H1 (cell line): ENCODE measurements at places on chromosomes 16 and 17. TPM values are rescaled to one million over a fixed set of nuclear protein-coding genes. Genes with fewer than 3 reads are reported as not detected.

GRCh38 chr16:54927125-54928015 lies 3.3 kb upstream of the IRX5 start:
- H3K27ac ChIP-seq = no peak overlapping the region
- H3K27me3 ChIP-seq = peaks cover 29% of the 10 kb centered on the region
- H3K36me3 ChIP-seq = no peaks in the 10 kb centered on the region
- peaks cover 15% of the 10 kb centered on the region for H3K4me1 ChIP-seq
- no peak for DNase-seq
- H3K4me3 ChIP-seq = peak overlapping the region; percentile 80

The KCNJ12 gene
- 1.2 and 1.7 TPM in 2 replicates for polyA plus RNA-seq

The SLX1B gene
- polyA plus RNA-seq = 101 and 141 TPM in 2 replicates

The CDK5R1 gene
- 2.7 and 4.3 TPM in 2 replicates for polyA plus RNA-seq

The TBX2 gene
- 0.02 TPM in 1 of 2 replicates, not detected in the other for polyA plus RNA-seq

- no peak overlapping the region for H3K4me3 ChIP-seq
- DNase-seq = no peak
- H3K4me1 ChIP-seq = no peaks in the 10 kb centered on the region; the same call in none of the 2 replicates
- peaks cover 2% of the 10 kb centered on the region; the same call in 1 of the 2 replicates for H3K27me3 ChIP-seq
These were observed 15.7 kb upstream of the ABCC3 start for GRCh38 chr17:50618941-50619340.

The DHRS7C gene
- polyA plus RNA-seq = not detected in 2 replicates

- no peak overlapping the region for H3K27ac ChIP-seq
- no peaks in the 10 kb centered on the region for H3K4me1 ChIP-seq
- H3K36me3 ChIP-seq = no peaks in the 10 kb centered on the region
- no peak for DNase-seq
- H3K27me3 ChIP-seq = no peaks in the 10 kb centered on the region
These were observed 7.2 kb downstream of the GRB2 start for GRCh38 chr17:75398279-75398678.

GRCh38 chr16:84680843-84681629 lies 18.8 kb upstream of the USP10 start:
- no peaks in the 10 kb centered on the region for H3K36me3 ChIP-seq
- H3K4me1 ChIP-seq = peaks cover 14% of the 10 kb centered on the region
- H3K4me3 ChIP-seq = no peak overlapping the region
- DNase-seq = no peak
- no peak overlapping the region for H3K27ac ChIP-seq

The LRRC37A gene
- 1.1 and 1.4 TPM in 2 replicates for polyA plus RNA-seq

DNA sequence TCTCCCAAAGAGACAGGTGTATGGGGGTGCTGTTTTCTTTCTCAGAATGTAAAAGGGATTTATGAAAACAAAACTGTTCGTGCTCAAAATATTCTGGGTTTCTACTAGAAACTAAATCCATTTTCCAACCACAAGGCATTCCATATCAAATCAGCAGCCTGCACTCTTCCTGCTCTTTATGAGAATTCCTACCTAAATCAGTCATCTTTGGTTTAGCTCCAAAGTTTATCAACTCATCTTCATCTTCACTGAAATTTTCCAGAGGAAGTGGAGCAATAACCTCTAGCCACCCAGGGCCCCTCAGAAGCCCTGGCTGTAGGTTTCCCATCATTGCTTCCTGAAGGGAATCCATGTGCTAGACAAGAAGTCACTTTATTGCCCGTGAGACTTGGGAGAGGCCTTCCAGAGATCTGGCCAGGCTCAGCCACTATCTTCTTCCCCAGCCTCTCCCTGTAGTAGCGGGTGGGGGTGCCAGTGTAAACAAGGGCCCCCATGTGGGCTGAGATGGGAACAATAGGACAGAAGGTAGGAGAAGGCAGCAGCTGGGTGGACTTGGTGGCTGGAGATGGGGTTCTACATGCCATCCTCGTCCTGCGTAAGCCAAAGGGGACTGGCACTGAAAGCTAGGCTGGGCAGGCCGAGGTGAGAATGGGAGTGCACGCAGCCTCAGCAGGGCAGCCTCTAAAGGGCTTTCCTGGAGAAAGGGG lies 22.0 kb upstream of the ALDH3A1 start:
- no peak overlapping the region for H3K27ac ChIP-seq
- no peaks in the 10 kb centered on the region for H3K27me3 ChIP-seq
- H3K36me3 ChIP-seq = no peaks in the 10 kb centered on the region
- DNase-seq = no peak

- H3K27me3 ChIP-seq = no peaks in the 10 kb centered on the region
- peaks cover 12% of the 10 kb centered on the region; the same call in 1 of the 2 replicates for H3K4me1 ChIP-seq
- H3K36me3 ChIP-seq = no peaks in the 10 kb centered on the region
- H3K4me3 ChIP-seq = no peak overlapping the region
- DNase-seq = no peak
These were observed 398.8 kb upstream of the SALL1 start for GRCh38 chr16:51549836-51550235.

GRCh38 chr17:29589524-29590410 lies at the start of gene GIT1:
Gene GIT1 (minus strand): TSS chr17:29589648. CDS start chr17:29589378, 270 bp downstream.
- peaks cover 6% of the 10 kb centered on the region; the same call in 1 of the 2 replicates for H3K27me3 ChIP-seq
- peaks cover 45% of the 10 kb centered on the region for H3K4me1 ChIP-seq
- H3K4me3 ChIP-seq = peak within 1 kb of the TSS; percentile 76

- H3K4me3 ChIP-seq = no peak overlapping the region
- DNase-seq = no peak
- peaks cover 11% of the 10 kb centered on the region for H3K4me1 ChIP-seq
- peaks cover 16% of the 10 kb centered on the region for H3K27me3 ChIP-seq
- no peaks in the 10 kb centered on the region for H3K36me3 ChIP-seq
- no peak overlapping the region for H3K27ac ChIP-seq
These were observed 1.5 kb upstream of the CDH13 start for GRCh38 chr16:82625066-82625968.
